ENCODE measurements at places on chromosomes 5 and 9.

DNA sequence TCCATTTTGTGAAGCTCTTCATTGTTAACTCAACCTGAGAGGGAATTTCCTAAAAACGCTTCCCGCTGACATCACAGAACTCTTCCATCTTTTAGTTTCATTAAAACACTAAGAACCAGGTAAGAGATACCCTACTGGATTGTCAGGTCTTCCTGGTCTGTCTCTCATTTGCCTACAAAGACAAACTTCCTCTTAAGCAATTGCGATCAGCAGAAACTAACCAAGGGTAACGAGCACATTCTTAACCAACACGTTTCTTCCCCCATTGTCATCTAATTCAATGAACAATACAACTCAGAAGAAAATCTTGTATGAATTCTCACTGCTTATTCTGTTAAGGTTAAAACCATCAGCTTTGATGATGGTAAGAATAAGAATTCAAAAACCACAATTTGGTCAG is 6.6 kb downstream of the FBXW11 start:
- no peak for DNase-seq

- DNase-seq = no peak
Measured at GRCh38 chr9:107239474-107239873, 43.6 kb upstream of the RAD23B start.

DNA sequence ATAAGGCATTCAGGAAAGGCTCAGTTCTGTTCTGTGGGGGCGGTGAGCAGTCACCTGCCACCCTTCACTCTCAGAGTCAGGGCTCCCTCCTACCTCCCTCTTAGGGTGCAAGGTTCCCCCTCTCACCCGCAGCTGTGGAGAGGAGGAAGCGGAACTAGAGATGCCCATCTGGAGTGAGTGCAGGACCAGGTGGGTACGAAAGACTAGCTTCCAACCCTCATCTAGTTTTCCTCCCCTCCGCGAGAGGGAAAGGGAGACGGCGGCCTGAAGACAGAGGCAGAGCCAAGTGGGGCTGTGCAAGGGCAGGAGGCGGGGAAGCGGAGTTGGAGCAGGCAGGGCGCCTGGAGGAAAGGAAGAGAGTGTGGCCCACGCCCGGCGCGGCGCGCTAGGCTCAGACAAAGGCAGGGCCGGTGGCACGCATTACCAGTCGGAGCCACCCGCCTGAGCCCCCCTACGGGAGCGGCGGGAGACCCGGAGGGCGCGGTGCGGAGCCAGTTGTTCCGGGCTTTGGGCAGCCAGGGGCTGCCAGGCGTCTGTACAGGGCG is 7.3 kb downstream of the PRR7 start:
- DNase-seq = no peak

DNA sequence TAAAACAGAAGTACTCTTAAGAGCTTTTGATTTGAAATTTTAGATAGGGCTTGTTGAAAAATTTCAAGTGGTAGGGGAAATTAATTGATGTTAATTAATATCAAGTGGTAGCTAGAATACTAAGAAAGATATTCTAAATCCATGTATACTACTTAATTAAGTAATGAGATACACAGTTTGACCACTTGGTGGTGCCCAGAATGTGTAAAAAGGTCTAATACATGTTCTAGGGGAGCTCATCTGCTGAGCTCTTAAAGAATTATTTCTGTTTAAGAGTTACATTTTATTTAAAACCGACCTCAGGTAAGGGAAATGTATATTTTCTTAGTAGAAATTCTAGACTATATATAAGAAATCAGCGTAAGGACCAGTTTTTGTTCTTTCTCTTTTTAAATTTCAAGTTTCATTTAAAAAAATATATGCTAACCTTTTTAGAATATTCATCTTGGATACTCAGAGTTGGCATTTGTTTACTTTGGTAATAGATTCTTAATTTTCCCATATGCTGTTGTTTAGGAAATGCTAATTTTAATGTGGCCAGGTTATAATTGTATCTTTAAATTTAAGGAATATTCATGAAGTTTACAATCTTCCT is 61.5 kb downstream of the LNPEP start:
- DNase-seq = peak; percentile 49

- DNase-seq = no peak
Measured at GRCh38 chr5:69525490-69525889, 32.9 kb downstream of the OCLN start.

- DNase-seq = no peak
Measured at GRCh38 chr9:70040376-70040903, 3.2 kb upstream of the MAMDC2 start.

GRCh38 chr5:138640646-138641254 is 65.5 kb upstream of the HSPA9 start:
- no peak for DNase-seq

GRCh38 chr5:17356551-17356950 is 139.1 kb downstream of the BASP1 start:
- DNase-seq = no peak

DNA sequence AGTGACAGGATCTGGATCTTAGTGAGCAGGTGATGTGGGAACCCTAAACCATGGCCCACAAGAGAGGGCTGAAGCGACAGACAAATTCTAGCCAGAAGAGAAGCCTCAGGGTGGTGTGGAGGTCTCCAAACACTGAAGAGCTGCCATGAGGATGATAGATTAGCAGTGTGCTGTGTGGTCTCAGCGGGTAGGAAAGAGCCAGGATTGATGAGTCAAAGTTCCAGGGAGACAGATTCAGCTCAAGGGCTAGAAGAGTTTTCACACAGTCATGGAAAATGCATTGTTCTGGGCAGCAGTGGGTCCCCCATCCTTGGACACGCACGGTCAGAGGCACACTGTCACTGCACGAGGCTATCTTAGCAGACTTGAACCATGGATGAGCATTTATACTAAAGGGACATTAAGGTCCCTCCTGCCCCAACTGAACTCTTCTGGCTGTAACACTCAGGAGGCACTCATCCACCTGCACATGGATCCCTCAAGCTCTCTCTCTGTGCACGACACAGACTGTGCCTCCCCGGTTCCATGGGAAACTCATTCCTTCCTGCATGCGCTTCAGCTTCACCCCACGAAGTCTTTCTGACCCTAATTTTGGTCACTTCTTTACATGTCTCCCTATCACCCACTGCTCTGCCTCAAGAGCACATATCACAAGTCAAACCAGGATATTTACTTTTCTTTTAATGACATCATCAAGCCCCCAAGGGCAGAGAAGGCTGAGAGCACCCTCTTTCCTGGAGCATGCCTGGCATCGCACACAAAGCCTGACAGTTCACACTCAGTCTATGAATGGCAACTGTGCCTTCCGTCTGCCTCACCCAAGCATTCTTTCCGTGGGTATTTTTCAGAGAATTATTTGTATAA is 84.8 kb downstream of the TLE1 start:
- no peak for DNase-seq

DNA sequence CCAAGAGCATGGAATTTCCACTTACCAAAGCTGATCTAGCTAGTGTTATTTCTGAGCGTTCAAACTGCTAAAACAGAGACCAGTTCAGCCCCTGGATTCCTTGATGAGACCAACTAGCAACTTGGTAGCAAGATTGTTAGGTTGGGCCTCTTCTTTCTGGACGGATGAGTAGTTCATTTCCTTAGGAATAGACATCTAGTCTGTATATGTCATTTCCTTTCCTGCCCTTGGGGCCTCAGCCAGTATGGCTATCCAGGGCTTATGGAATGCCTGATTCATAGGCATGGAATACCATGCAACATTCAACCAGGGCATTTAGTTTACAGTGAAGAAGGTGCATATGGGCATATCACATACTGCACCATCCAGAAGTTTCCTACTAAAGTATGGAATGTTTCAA is 14.5 kb upstream of the LPAR1 start:
- no peak for DNase-seq

- DNase-seq = no peak
Measured at GRCh38 chr5:153780876-153781705, 257.6 kb downstream of the FAM114A2 start.

- no peak for DNase-seq
Measured at GRCh38 chr9:126406075-126406667, 79.5 kb downstream of the MVB12B start.

DNA sequence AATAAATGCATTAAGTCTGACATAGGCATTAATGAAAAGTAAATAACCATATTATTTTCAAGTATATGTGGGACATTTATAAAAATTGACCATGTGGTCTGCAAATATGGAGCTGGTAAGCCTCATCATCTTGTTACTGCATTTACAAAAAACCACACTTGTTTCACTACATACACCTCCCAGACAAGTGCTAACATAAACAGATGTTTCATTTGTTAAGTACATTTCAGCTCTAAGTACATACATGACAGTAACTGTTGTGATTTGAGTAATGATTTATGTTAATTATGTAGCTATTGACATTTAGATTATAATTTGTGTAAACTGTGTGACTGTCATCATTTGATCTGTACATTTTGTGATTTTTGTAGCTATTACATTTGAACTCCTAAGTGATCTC is 13.9 kb downstream of the IDNK start:
- no peak for DNase-seq

DNA sequence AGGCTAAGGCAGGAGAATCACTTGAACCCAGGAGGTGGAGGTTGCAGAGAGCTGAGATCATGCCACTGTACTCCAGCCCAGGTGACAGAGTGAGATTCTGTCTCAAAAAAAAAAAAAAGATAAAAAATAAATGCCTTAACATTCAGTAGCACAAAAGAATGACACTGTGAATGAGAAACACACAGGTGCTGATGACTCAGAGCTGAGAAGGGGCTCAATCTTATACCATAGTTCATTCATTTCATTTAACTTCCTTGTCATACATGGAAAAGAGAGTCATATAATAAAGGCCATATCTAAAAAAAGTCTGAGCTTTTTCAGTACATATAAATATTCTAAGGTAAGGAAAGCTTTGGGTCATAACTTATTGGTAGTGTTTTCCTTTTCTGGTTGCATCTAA is 40.6 kb downstream of the WWC1 start:
- no peak for DNase-seq

DNA sequence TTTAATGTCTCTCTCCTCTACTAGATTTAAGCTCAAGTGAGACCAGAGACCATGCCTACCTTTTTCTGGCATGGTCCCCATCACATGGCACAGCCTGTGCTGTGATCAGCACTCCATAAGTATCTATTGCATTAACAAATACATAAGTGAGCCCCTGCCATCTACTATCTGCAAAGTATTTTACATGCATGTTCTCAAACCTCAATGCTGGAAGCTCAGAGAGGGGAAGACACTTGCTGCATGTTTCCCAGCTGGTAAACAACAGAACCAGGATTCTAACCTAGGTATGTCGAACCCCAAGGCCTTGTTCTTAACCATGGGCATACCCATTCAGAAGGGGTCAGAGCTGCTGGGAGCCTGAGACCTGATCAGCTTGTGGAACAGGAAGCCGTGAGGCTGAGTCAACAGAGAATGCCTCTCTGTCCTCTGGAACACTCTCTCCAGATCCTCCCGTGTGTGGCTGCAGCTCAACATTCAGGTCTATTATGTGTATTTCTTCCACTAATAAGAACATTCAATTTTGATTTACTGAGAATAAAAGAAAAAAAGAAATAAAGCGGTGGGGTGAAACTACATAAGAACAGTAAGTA is 232.5 kb upstream of the MSX2 start:
- no peak for DNase-seq

DNA sequence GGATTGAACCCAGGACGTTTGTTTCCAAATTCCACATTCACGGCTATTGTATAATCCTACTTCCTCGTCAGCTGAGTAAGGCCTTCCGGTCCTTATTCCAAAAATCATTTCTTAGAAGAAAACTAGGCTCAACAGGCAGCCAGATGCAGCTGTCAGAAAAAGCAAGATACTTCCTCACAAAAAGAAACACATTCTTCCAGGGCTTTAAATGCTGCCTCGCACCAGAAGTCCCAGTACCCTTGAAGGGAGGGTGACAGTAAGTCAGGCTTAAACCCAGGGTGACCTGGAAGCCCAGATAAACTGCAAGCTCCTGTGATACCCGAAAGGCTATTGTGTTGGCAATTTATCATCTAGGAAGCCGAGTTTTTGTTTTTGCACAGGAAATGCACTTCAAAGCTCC is 414.0 kb downstream of the NFIB start:
- DNase-seq = no peak

DNA sequence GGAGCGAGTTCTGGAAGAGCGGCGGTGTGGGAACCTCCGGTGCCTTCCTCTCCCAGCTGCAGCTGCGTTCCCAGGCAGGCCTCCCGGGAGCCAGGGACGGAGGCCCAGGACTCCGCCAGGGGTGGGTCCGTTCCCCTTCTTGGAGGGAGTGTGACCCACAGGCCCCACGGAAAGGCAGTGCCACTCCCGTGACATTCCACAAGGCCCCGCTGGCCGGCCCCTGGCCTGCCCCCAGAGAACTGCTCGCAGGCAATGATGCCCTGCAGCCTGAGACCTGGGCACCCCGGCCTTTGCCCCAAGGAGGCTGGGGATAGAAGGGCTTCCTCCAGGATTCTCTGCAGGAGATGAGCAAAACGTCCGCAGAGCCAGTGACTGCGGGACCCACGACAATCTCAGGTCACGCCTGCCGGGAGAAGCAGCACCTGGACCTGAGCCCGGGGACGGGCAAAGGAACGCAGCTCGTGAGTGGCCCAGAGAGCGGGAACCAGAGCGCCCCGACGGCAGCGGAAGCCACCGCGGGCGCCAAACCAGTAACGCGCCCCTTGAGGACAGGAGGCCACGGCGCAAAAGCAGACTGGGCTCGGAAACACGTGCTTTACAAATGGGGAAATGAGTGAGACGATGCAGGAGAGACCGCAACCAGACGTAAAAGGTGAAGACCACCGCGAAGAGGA is 9.3 kb downstream of the OBP2B start:
- peak; percentile 68 for DNase-seq

- peak; percentile 4 for DNase-seq
Measured at GRCh38 chr9:16321461-16322119, 548.9 kb downstream of the BNC2 start.

GRCh38 chr5:142998316-142999020 is 228.3 kb downstream of the ARHGAP26 start:
- no peak for DNase-seq

GRCh38 chr5:95590880-95591279 is 29.0 kb upstream of the GPR150 start:
- DNase-seq = no peak

- DNase-seq = no peak
Measured at GRCh38 chr5:169098331-169099121, 202.4 kb downstream of the SLIT3 start.

DNA sequence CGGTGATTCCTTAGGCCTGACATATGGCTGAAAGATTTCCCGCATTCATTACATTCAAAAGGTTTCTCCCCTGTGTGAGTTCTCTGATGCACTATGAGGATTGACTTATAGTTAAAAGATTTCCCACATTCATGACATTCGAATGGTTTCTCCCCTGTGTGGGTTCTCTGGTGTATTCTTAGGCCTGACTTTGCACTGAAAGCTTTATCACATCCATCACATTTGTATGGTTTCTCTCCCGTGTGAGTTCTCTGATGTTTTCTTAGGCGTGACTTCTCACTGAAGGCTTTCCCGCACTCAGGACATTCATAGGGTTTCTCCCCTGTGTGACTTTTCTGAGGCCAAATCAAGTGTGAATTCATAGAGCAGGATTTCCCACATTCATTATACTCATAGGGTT is 35.8 kb downstream of the ZNF782 start:
- no peak for DNase-seq

GRCh38 chr5:142661957-142662356 is 23.9 kb downstream of the FGF1 start:
- no peak for DNase-seq

- no peak for DNase-seq
Measured at GRCh38 chr9:32360983-32361673, 23.3 kb upstream of the ACO1 start.

Measured in activated CD8-positive, alpha-beta T cell treated with anti-CD3 and anti-CD28 coated beads for 36 hours (primary cell).